ENCODE measurements at places on chromosomes 11 and 22.

- DNase-seq, result no peak
Measured at GRCh38 chr22:35930933-35931332, 97.7 kb downstream of the RBFOX2 start.

DNA sequence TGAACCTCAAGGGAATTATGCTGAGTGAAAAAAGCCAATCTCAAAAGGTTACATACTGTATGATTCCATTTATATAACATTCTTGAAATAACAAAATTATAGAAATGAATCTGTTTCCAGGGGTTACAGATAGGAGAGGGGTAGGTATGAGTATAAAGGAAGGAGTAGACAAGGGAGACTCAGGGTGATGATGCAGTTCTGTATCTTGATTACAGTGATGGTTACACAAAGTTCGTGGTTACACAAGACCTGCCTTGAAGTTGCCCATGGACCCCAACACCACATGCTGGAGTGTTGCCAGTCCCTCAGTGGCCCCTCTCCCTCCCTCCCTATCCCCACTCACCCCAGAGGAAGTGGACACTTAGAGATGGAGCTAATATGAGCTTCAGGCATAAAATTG, 20.3 kb downstream of the STK33 start:
- DNase-seq, result no peak

GRCh38 chr22:49632199-49633009, 195.3 kb downstream of the BRD1 start:
- DNase-seq, result no peak

DNA sequence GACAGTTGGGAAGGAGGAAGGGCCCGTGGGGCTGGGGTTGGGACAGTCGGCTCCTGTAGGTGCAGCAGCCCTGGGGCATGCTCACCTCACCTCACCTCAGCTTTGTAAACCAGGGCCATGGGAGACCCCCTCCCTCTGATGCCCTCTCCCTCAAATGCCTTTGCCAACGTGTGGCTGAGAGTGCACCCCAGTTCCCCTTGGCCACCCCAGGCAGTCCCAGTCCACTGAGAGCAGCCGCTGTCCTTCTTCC, 4.2 kb upstream of the NEAT1 start:
- DNase-seq, result no peak

GRCh38 chr11:65701686-65702085, 10.4 kb upstream of the KAT5 start:
- no peak for DNase-seq

DNA sequence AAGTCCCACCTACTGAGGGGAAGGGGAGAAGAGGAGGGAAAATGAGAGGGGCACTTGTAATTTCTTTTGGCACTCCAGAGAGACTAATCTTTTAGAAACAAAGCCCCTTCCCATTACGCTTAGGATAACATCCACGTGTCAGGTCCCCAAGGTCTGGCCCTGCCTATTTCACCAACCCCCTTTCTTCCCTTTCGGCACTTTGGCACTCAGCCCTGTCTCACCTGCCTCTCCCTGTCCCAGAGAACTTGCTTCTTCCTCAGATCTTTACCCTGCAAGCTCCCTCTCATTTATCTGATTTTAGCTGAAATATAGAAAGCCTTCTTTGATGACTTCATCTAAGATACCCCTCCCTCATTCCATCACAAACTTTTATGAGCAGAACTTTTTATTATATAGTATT, 55.5 kb downstream of the RASSF10 start:
- DNase-seq, result no peak

DNA sequence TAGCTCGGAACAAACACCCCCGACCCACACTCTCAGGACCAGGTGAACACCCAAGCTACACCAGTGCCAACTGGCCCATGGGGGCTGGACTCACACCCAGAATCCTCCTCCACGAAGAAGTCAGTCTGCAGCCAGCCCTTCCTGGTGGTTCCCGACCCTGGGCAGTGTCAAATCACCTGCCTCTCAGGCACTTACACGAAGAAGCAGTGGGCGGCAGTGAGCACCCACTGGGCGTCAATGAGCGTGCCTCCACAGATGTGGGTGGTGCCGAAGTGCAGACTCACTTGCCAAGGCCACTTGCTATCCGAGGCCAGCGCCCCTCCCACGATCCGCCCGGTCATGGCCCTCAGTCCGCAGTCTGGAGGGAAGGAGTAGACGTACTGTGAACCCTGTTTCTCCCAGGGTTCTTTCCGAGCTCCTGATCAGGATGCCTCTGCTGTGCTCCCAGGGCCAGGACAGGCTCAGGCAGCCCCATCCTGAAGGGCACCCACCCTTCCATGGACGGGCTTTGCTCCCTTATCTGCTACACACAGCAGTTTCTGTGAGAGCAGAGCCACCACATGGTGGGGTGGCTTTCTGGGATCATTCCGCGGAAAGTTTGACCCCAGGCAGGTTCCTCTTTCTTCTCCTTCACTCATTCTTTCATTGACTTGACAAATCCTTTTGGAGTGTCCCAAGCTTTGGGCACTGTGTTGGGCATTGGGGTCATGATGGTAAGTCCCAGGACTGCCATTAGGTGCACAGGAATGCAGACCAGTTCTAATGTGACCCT, 19.4 kb downstream of the TMPRSS13 start:
- DNase-seq, result no peak

GRCh38 chr22:26921726-26922125, 264.3 kb downstream of the MIAT start:
- no peak for DNase-seq

DNA sequence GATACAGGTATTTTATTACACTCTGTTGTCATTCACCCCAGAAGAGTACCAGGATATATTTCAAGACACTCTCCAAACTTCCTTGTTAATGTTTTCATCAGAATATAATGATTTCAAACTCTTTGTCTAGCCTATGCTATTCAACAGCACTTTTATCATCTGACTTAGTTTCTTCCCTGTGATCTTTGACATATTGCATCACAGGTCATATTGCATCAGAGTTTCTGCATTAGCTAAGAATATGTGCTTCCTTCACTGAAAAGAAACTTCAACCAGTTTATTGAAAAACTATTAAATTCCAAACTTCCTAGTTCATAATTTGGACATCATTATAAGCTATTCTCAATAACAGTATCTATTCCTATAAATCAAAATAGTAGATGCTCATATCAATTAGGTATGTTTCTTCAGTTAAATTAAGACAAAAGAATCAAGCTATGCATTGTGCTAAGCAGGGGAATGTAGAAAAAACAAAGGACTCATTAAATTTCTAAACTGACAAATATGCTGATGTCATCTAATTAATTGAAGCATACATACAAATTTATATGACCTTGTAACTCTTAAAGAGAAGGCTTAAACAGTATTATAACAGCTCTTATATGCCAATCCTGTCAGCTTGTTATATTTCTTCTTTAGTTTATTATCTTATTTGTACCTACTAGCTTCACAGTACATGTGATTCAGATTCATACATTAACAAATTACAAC, 361.8 kb upstream of the LUZP2 start:
- no peak for DNase-seq

DNA sequence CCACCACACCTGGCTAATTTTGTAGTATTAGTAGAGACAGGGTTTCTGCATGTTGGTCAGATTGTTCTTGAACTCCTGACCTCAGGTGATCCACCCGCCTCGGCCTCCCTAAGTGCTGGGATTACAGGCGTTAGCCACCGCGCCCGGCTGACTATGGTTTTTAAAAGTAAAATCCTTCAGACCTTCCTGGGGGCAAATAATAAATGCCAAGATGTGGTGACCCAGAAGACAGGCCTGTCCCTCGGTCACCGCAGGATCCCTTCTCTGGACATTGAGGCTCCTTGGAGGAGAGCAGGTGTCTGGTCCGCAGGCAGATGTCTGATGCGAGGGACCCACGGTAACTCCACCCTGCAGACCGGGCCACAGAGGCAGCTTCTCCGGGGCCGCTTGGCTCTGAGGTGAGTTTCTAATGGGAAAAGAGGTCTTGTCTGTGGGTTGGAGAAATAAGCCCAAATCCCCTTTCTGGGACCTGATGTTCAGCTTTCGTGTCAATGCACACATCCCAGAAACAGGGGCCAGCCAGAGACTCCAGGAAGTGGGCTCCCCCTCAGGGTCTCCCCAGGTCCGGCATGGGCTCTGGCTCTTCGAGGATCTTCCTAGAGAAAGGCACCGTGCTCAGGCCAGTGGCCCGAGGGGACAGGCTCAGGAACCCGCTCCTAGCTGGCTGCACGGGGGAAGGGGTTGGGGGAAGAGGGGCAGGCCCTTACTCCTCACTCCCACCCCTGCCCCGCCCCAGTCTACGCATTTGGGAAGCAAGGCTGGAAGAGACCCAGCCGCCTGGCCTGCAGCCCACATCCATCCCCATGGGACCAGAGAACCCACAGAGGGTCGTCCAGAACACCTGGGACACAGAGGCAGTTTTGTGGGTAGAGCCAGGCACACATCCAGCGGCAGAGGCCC, 100.6 kb downstream of the WNT7B start:
- no peak for DNase-seq

DNA sequence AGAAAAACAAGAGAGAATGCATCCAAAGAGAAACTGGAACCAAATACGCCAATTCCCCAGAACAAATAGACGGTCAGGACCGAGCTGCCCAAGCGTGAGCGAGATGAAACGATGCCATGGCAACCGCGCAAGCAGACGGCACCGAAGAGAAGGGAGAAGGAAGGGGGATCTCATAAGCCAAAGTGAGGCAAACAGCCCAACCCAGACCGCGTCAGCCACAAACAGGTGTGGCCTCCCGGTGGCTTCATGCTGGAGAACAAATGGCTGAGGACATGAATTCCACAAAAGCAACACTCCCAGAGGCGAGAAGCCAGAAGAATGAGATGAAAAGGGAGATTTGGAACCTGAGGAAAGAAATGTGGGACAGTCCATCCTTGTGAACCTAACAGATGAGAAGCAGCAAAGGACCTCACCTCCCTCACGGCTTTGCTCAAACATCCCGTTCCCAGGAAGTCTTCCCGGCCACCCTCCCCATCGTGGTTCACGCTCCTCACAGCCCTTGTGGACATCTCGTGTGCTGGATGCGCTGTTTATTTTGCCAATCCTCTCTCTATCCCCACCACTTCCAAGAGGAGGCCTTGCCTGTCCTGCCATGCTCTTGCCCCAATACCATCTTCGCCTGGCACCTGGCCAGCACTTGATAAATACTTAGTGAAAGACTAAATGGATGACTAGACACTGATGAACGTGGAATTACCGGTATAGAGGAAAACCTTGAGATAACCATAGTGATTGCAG, 89.1 kb upstream of the RTL6 start:
- DNase-seq, result no peak

DNA sequence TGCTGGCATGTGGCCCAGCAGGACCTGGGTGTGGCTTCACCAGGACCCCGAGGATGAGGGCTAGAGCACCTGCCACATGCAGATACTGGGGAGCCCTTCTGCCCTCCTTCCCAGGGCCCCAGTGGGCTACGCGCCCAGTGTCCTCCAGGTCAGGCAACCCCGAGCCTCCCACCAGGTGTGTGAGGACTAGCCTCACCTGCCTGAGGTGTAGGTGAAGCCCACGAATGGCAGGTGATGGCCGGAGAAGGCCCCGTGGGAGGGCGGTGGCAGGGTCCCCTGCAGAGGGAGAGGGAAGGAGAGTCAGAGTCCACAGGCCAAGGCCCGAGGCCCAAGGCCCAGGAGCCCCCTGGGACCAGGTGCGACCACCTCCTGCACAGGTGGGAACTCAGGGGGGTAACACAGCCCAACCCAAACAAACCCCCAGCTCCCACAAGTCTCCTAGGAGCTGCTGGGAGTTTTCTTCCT, 6.5 kb downstream of the CDC42BPG start:
- DNase-seq, result no peak

- DNase-seq, result no peak
Measured at GRCh38 chr11:27209562-27210005, 153.4 kb downstream of the CCDC34 start.

- DNase-seq, result peak; percentile 50
Measured at GRCh38 chr11:119481021-119481666, 58.2 kb upstream of the THY1 start.

- peak; percentile 72 for DNase-seq
Measured at GRCh38 chr11:65927904-65928397, 8.7 kb downstream of the DRAP1 start.

GRCh38 chr11:78504181-78504580, 70.5 kb downstream of the NARS2 start:
- DNase-seq, result no peak

GRCh38 chr11:122803716-122804115, 34.6 kb upstream of the CRTAM start:
- DNase-seq, result no peak

DNA sequence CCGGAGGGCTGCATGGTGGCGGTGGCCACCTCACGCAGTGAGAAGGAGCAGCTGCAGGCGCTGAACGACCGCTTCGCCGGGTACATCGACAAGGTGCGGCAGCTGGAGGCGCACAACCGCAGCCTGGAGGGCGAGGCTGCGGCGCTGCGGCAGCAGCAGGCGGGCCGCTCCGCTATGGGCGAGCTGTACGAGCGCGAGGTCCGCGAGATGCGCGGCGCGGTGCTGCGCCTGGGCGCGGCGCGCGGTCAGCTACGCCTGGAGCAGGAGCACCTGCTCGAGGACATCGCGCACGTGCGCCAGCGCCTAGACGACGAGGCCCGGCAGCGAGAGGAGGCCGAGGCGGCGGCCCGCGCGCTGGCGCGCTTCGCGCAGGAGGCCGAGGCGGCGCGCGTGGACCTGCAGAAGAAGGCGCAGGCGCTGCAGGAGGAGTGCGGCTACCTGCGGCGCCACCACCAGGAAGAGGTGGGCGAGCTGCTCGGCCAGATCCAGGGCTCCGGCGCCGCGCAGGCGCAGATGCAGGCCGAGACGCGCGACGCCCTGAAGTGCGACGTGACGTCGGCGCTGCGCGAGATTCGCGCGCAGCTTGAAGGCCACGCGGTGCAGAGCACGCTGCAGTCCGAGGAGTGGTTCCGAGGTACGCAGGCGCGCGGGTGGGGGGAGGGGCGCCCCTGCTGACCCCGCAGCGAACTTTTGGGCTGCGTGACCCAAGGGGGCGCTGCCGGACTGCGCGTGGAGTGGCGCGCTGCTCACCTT, 670 bp downstream of the NEFH start:
- no peak for DNase-seq

GRCh38 chr11:123577081-123577598, 77.3 kb downstream of the SCN3B start:
- DNase-seq, result peak; percentile 50

- no peak for DNase-seq
Measured at GRCh38 chr11:111933872-111934271, 3.3 kb upstream of the DIXDC1 start.

- peak; percentile 59 for DNase-seq
Measured at GRCh38 chr11:3014057-3014938, 22.2 kb upstream of the NAP1L4 start.

DNA sequence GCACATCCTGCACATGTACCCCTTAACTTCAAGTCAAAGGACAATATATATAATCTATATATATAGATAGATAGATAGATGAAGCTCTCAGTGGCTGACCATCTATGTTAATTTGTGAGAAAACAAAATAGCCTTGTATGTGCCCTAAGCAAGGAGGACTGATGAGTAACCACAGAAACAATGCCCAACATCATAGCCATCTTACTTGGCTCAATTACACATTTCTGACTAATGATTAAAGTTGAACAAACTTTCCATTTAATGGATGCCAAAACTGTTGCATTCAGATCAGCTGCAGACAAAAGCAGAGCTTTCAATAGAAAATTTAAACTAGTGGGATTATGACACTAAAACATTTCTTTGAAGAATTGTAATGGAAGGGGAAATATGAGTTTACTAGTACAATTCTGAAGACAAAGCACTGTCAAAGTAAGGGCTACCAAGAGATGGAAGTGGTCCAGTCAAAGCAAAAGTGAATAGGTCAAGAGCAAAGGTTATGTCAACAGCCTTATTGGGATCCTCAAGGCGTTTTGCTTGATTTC, 1188.2 kb upstream of the RAG2 start:
- no peak for DNase-seq

- DNase-seq, result no peak
Measured at GRCh38 chr11:37500425-37500824, 902.4 kb upstream of the RAG2 start.

Data from activated CD4-positive, alpha-beta T cell treated with anti-CD3 and anti-CD28 coated beads, Interleukin-2, amount 50 U/mL, for 4 hours (primary cell).